ENCODE measurements at places on chromosomes 2 and 18.

DNA sequence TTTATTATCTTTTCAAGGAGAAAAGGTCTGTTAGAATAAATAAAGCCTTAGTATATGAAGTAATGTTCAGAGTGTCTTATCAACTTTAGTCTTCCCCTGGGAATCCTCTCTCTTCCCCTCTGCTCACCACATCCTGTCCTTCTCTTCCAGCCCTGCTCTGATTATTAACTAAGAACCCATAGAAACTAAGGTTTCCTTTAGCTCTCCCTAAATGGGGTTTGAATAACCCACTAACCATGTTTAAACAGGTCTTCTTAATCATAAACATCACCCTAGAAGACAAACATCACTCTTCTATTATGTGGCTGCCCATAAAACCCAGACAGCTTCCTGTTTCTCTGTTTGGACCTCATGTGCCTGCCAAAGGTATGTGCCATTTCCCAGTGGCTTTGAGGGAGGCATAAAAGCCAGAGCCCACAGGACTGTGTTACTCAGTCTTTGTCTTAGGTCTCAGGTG, 50.1 kb downstream of the SLC14A1 start:
- no peak for DNase-seq

GRCh38 chr18:59233017-59233410, 13.1 kb downstream of the GRP start:
- DNase-seq = no peak

DNA sequence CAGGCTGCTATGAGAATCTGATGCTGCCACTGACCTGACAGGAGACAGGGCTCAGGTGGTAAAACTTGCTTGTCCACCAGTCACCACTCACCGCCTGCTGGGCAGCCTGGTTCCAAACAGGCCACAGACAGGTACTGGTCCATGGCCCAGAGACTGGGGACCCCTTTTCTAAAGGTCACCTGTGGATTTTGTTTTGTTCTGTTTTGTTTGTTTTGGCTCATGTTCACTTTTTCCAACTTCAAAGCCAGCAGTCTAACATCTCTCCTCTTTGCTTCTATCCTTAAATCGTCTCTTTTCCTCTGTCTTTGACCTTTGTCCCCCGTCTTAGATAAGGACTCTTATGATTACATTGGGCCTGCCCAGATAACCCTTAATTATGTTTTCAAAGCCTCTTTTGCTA, 3.3 kb upstream of the CERKL start:
- DNase-seq = no peak

- DNase-seq = no peak
Measured at GRCh38 chr2:127053731-127054603, 53.0 kb downstream of the BIN1 start.

DNA sequence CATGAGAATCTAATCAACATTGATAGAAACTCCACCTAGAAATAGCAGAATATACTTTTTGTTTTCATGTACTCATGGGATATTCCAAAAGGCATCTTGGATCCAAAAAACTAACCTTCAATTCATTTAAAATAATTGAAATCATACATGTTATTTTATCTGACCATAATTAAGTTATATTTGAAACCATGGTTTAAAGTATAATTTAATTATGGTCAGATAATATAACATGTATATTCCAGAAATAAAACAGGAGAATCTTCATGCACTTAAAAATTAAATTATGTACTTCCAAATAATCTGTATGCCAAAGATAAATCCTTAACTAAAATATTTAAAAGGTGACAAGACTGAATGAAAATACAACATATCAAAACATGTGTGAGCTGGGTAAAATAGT, 651.3 kb upstream of the LINC00305 start:
- DNase-seq = no peak

GRCh38 chr2:215136669-215137328, 1.6 kb downstream of the ABCA12 start:
- no peak for DNase-seq

- no peak for DNase-seq
Measured at GRCh38 chr2:160362541-160362940, 131.1 kb downstream of the RBMS1 start.

GRCh38 chr2:69375494-69376353, 11.3 kb downstream of the GFPT1 start:
- no peak for DNase-seq

DNA sequence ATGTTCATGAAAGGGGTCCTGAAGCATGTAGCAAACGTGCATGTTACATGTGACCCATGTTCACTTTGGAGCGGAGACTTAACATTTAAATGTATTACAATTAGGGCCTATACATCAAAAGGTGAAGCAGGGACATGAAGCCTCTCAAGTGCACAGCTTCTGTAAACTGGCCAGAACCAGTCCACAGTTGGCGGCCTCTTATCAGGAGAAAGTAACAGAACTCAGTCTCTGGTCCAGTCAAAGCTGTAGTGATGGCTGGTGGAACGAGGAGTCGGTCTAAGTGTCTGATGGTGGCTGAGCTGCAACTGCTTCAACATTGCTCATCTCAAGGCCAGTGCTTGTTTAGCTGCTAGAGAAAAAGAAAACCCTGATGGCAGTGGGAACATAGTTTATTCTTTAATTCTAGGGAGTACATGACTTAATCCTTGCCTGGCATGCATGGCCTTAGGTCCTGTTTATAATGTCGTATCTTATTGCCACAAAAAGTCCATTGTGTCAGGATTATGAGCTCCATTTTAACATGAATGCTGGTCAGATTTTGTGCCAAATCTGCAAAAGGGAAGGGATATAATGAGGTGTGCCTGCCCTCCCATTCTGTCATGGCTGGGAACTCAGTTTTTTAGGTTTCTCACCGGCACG, 22.2 kb upstream of the YES1 start:
- no peak for DNase-seq

DNA sequence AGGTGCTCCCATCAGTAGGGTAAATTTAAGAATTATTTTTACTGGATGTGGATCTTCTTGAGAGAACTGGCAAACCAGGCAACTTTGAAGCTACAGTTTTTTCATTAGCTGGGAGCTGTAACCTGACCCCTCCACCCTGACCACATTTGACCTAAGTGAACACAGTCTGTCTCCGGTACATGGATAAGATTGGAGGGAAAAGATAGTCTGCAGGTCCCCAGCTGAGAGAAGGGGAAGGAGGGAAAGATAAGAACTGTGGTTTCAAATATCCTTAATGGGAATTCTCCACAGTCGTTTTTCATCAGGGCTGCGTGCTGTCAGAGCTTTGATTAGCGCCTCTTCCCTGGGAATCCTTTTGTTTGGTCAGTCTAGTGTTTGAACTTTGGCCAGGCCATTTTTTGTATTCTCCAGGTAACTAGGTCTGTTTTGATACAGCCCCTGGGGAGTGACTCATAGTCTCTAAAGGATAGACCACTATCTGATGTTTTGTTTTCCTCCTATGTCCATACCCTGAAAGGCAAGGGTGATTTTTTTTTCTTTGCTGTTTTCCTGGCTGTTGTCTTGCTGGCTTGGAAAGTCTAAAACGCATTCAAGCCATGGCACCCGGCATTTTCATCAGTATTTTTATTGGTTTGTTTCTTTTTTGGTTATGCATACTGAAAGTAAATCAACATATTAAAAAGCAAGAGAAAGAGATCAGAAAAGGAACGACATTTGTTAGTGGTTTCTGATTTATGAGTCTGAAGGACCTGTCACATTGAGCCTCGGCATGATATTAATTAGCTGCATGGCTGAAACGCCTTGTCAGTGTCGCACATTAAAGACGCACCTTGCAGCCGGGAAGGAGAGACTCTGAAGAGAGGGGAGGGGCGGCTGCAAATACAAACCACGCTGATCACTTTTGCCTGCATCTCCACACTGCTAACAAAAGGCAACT, 183.4 kb upstream of the FN1 start:
- no peak for DNase-seq

DNA sequence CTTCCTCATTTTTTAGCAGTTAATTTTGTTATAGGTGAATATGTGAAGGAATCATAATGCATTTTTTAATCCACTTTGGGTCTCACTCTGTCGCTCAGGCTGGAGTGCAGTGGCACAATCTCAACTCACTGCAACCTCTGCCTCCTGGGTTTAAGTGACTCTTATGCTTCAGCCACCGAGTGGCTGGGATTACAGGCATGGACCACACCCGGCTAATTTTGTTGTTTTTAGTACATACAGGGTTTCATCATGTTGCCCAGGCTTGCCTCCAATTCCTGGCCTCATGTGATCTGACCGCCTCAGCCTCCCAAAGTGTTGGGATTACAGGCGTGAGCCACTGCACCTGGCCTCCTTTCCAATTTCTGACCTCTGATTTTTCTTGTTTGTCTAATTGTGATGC, 17.7 kb downstream of the SCYGR5 start:
- no peak for DNase-seq

- DNase-seq = peak; percentile 23
Measured at GRCh38 chr2:38602136-38602731, 494 bp downstream of the HNRNPLL start.

GRCh38 chr2:70523996-70524965, 29.3 kb downstream of the TGFA start:
- no peak for DNase-seq
